NCI-H460 (cell line): ENCODE measurements at places on chromosomes 1 and 21. TPM values are rescaled to one million over a fixed set of nuclear protein-coding genes. Genes with fewer than 3 reads are reported as not detected.

GRCh38 chr1:228464487-228464983 is 22.6 kb upstream of the RNF187 start:
- no peak for DNase-seq

OXCT2 gene
- 0.46 and 0.74 TPM in 2 replicates for total RNA-seq

DNA sequence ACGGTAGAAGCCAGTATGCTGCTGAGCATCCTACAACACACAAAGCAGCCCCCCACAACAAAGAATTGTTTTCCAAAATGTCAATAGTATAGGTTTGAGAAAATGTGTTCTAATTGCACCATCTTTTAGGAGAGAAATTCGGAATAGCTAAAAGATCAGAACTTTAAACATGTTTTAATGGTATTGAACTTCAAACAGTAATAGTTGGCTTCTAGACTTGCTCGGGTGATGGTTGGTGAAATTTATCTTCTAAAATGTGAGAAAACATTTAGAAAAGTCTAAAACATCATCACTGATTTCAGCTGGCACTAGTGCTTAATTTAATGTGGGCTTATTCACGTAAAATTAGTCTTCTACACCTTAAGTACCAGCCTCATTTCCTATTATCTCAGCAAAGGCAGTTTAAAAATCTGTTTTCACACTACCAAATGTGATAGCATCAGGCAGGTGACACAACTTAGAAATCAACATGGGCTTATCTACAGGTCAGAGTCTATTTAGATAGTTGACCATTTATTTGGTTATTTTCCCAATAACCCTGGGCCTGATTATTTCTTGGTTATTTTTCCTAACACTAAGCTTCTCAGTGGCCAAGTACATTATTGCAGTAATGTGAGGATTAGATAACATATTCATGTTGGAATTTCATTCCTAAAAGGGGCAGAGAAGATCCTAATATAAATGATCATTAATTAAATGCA is 399.3 kb upstream of the PKN2 start:
- DNase-seq = no peak

GRCh38 chr21:43613755-43614638 is 45.3 kb downstream of the HSF2BP start:
- DNase-seq = no peak
